ENCODE measurements at places on chromosomes 11 and 22. TPM values are rescaled to one million over a fixed set of nuclear protein-coding genes. Genes with fewer than 3 reads are reported as not detected.

The FOXRED2 gene
- 220 TPM for total RNA-seq

The POLR2L gene
- total RNA-seq, result 139 TPM

The IFITM10 gene
- 2.7 TPM for total RNA-seq

The SLC6A5 gene
- not detected for total RNA-seq

The OR51B5 gene
- total RNA-seq, result not detected

The EHF gene
- 0.21 TPM for total RNA-seq

The POTEH gene
- not detected for total RNA-seq

The LMO1 gene
- total RNA-seq, result not detected

The CFAP300 gene
- 2.2 TPM for total RNA-seq

- no peak for DNase-seq
These were observed 53.9 kb downstream of the SMIM38 start for GRCh38 chr11:69209421-69210309.

DNA sequence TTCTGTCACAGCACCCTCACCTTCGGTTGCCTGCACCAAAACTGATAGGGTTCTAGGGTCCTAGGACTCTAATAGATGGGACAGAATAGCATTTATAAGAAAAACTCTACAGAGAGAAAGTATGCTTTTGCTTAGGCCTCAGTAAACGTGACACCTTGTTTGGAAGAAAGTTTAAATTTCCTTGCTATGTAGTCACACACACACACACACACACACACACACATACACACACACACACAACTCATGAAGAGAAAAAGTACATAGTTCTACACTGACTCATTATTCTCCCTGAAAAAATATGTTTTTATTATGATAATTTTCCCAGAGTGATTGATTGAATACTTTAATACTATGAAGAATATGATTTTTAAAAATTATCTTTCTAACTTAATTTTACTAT lies 220.8 kb upstream of the SNX19 start:
- no peak for DNase-seq

DNA sequence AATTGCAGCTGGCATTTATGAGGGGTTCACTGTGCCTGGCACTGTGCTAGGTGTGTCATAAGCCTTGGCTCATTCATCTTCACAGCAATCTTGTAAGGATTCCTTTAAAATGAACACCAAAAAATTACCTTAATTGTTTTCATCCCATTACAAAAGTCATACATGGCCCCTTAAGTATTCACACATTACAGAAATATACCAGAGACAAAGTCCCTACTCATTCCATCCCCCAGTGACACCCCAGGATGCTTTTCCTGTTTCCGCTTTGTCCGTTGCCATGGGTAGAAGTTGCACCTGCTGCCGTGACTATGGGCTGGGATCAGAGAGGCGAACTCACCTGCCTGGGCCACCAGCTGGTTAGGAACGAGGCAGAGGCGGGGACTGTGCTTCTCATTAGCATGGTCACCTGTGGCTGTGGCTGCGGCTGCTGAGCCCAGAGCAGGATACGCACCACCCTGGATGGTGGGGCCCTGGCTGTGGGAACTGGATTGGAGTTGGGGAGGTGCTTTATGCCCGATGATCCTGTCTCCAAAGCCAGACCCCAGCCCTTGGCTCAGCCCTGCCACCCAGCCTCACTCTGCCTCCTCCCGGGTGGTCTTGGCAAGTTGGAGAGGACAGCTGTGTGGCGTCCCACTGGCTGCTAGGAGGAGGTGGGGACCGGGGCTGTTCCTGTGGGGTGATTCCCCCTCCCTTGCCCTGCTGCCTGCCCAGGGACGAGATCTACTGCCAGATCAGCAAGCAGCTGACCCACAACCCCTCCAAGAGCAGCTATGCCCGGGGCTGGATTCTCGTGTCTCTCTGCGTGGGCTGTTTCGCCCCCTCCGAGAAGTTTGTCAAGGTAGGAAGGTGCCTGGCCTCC lies 60.8 kb downstream of the MYO7A start:
- peak; percentile 38 for DNase-seq

DNA sequence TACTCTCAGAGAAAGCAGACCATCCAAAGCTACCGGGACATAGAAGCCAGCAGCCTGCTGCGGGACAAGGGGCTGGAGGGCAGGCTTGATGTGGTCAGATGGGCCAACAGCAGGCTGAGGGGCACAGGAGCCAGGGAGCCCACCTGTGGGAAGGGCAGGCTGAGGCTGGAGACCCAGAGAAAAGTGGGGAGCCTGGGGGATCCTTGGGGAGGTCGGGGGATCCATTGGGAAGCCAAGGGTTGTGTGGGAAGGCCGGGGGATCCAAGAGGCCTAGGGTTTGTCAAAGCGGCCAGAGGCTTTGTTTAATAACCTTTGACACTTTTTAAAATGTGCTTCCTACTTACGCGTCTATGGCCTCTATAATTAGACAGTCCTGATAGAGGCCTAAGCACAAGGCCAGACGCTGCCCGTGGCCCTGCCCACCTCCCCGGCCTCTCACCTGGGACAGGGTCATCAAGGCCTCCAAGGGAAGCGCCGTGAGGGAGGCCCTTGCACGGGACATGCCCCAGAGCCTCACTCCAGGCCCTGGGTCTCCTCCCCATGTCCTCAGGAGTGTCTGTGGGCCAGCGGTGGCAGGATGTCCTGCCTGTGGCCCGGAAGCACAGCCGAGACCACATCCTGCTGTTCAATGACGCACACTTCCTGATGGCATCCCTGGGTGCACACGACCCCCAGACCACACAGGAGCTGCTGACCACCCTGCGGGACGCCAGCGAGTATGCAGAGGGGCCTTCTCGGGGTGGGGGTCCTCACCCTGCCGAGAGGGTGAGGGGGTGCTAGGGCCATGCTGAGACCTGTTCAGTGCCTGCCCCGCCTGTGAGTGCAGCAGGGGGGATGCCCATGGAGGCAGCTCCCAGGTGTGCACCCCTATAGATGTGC lies 8.6 kb upstream of the GTSE1 start:
- no peak for DNase-seq

DNA sequence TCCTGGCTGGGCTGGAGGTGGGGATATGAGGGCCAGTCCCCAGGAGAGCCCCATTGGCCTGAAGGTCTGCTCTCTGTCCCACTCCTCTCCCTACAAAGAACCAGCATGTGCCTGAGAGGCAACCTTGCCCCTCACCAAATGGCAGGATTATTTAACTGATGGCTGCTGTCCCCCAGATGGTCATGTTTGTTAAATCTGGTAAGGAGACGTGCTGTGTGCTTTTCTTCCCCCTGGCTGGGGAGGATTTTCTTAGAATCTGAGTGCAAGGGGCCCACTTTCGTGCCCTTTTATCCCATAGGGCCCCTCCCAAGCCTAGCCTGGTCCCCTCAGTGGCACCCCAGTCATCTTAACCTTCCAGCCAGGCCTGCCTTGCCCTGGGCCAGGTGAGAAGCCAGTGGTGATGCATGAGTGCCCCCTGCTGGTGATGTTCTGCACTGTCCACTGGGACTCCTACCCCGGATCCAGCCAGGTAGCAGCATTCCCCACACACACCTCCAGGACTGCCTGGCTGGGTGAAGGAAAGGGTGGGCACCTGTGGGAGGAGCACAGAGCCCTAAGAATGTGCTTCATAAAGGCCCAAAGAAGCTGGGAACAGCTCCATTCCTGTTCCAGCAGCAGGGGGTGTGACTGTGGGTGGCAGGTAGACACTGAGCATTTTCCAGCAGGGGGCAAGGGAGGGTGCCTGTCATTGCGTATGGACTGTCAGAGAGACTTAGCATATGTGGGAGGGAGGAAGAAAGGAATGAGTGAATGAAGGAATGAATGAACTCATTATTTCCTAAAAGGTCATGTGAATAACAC lies 28.9 kb downstream of the MFNG start:
- peak; percentile 84 for DNase-seq

DNA sequence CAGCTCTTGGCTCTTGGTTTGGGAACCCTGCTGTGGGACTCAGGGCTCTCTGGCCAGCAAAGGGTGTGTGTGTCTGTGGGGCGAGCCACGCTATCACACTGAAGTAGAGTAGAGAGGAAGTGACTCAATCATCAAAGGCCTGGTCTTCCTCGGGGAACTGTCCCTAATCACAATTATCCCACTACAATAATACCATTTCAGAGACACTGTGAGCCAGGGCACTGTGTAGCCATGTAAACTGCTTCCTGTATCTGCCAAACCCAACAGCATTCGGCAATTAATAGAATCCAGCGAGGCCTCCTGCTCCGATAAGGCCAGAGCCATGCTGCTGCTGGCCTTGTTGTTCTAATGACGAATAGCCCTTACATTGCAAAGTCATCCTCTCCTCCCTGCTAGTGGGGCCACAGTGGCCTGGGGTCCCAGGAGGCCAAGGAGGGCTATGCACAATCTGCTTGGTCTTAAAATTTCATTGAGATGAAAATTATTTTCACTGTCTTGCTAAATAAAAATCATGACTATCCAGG lies 49.8 kb upstream of the LMO2 start:
- DNase-seq, result no peak

GRCh38 chr11:114081641-114082414 lies 22.3 kb downstream of the ZBTB16 start:
- DNase-seq, result no peak

DNA sequence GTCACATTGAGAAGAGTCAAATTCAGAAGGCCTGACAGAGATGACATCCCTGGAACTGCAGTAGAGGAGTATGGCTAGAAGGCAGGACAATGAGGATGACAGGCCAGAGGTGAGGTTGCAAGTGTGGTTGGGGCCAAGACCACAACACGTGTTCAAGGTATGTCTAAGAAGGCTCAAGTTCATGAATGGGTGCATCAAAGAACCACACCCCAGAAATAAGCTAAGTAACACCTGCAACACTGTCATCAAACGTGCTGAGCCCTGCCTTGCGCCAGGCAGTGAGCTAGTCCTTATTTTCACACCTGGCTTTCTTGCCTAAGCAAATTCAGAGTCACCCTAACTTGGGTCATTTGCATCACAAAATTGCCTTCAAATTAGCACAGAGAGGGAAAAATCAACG lies 313.6 kb downstream of the KIRREL3 start:
- no peak for DNase-seq

GRCh38 chr11:121595717-121596161 lies 143.0 kb upstream of the SORL1-AS1 start:
- DNase-seq, result no peak

GRCh38 chr11:14320020-14320419 lies 39.0 kb downstream of the RRAS2 start:
- DNase-seq, result no peak

Measured in Caco-2 (cell line).